ENCODE measurements at places on chromosomes 11 and 22.

GRCh38 chr11:17631702-17632365 lies 84.8 kb downstream of the OTOG start:
- no peak for DNase-seq

GRCh38 chr11:88631497-88631896 lies 294.0 kb upstream of the CTSC start:
- DNase-seq, result no peak

- no peak for DNase-seq
Observed at GRCh38 chr22:39383841-39384625, 15.5 kb upstream of the TAB1 start.

DNA sequence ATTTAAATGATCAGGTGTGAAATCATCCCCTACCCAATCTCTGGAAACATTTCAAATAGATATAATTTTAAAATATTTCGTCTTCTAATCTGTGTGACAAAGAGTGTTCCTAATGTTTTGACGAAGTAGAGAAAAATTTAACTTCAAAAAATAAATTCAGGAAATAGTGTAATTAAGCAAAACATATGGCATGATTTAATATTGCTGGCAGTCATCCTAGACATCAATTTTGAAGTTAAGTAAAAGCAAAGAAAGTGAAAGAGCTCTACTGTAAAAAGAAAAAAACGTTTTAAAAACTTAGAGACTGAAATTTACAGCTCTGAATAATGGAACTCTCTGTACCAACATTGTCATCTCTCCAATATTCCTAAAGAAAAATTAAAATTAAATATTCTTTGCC lies 1062.3 kb downstream of the LRRC4C start:
- DNase-seq, result no peak

DNA sequence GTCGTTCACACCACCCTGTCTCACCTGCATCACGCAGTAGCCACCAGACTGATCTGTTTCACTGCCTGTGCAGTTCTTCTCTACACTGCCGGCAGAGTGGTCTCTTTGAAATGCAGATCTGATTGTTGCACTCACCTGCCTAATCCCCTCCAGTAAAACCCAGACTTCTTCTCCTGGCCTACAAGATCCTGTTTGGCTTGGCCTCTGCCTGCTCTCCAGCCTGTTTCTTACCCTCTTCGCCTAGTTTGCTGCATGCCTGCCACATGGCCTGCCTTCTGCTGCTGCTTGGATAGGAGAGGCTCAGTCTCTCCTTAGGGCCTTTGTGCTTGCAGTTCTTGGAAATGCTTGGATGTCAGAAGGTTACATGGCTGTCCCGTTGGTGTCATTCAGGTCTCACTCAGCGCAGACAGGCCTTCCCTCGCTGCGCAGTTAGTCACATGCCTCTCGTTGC lies 42.0 kb downstream of the PACS1 start:
- DNase-seq, result no peak

DNA sequence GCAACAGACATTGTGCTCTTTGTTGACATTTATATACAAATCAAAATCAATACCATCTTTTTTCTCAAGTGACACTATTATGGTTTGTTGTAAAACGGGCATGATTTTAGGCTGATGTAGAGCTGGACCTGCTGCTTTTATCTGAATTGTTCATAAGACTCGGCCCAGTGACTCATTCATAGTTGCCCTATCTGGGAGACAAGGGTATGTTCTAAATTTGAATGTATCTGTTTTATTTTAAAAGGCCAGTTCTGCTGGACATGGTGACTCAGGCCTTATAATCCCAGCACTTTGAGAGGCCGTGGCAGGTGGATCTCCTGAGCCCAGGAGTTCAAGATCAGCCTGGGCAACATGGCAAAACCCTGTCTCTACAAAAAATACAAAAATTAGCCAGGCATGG lies 39.3 kb downstream of the CEP295 start:
- no peak for DNase-seq

GRCh38 chr22:40432625-40433024 lies 62.2 kb downstream of the SGSM3 start:
- no peak for DNase-seq

All from stimulated activated CD4-positive, alpha-beta T cell treated with anti-CD3 and anti-CD28 coated beads, Interleukin-12 subunit alpha, Interleukin-12 subunit beta, amount 100 ng/mL, for 24 hours (primary cell).